ENCODE measurements at places on chromosomes 7 and 10.
A peak's percentile ranks its signal among the peaks of the same experiment; 100 is the strongest.

GRCh38 chr7:133048589-133048988, 33.3 kb downstream of the CHCHD3 start:
- DNase-seq: no peak

- DNase-seq: no peak
Observed at GRCh38 chr10:62430881-62431280, 56.7 kb downstream of the ZNF365 start.

GRCh38 chr7:5701085-5701914, 80.2 kb downstream of the RNF216 start:
- DNase-seq: no peak

- DNase-seq: no peak
Observed at GRCh38 chr7:1610013-1610677, 40.3 kb upstream of the PSMG3 start.

DNA sequence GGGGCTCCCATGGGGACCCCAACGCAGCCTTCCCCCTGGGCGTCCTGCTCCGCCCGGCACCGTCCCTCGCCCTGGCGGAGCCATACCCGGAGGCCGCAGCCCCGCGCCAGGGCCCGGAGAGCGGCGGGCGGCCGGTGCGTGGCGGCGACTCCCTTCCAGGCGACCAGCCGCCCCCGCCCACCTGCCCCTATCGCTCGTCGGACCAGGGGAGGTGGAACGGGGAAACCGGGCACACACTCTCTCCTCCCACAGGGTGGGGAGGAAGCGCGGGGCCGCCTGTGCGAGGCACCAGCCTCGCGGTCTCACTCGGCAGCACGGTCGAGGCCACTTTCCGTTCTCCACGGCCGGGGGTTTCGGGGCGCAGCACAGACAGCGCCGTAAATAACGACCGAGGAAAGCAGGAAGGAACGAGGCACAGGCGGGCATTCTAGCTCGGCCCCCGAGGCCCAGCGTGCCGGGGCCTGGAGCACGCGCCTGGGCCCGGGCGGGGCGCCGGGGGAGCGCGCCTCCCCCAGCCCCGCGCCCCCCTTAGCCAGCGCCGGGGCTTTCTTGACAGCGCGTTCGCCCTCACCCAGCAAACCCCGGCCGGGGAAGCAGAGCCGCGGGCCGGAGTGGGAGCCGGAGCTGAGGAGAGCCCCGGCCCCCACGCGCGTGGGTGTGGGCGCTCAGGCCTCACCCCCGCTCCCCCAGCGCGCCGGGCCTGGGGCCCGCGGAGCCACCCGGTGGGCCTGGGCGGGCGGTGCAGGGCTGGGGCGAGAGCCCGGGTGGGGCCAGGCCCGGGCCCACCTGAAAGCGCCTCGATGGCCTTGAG, 936 bp downstream of the IGF2BP3 start:
- DNase-seq: no peak

DNA sequence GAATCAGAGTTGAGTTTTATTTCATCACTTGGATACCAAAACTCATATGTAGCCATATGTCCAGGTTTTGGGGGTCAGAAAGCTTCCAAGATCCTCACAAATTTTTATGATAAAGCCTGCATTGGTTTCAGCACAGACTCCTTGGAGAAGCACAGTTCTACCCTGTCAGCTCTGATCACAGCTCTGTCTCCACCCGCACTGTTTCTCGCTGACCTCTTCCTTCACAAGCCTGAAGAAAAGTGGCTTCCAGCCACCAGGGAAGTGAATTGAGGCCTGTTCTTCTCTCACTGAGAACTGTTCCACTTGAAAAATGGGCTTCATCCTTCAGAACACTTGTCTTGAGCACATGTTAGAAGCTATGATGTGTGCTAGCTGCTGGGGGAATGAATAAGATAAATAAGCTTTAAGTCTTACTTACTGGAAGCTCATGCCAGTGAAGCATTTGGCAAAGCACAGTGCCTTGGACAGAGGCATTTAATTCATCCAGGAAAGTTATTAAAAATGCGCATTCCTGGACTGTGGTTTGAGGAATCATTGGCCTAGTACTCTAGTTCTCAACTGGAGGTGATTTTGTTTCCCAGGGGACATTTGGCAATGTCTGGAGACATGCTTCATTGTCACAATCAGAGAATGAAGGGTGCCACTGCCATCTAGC, 133.6 kb downstream of the BMPER start:
- no peak for DNase-seq

DNA sequence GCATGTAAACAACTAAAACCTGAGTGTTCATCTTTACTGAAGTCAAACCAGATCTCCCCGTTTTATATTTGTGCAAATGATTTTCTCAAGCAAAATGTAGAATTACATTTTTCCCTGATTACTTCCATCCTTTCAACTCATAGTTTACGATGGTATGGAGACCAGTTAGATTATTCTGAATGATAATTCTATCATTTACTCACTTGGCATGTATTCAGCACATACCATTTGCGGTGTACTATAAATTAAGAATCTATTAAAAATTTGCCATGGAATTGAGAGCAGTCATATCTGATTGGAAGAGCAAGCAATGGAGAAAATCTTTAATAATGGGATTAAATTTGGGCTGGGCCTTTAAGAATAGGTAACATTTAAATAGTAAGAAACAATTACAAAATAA, 22.4 kb downstream of the DNAJC1 start:
- no peak for DNase-seq

DNA sequence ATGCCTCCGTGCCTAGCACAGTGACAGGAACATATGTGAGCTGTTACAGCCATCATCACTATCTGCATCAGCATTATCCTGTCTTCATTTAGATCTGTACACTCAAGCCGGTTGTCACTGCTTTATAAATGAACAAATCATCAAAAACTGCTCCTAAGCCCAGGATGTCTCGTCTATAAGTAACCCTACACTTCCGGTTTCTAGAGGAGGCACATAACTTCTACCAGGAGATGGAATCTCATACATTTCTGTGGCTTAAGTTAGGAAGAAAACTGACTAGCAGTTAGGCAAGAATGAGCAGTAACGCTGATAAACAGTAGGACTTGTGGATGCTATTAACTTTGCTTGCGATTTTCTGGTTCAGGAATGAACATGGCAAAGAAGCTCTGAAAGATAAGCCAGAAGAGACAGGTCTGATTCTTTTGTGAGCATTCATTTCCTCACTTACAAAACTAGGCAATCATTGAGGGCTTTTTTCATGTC, 1199.2 kb downstream of the SORCS3 start:
- DNase-seq: no peak

GRCh38 chr10:59037018-59037389, 139.4 kb upstream of the PHYHIPL start:
- DNase-seq: no peak

GRCh38 chr10:79159785-79160184, 91.0 kb downstream of the ZMIZ1 start:
- DNase-seq: no peak

- DNase-seq: no peak
Observed at GRCh38 chr7:140334341-140335057, 63.8 kb downstream of the SLC37A3 start.

- DNase-seq: no peak
Observed at GRCh38 chr10:71713135-71714030, 6.2 kb downstream of the C10orf105 start.

- no peak for DNase-seq
Observed at GRCh38 chr7:148871030-148871429, 13.1 kb downstream of the EZH2 start.

DNA sequence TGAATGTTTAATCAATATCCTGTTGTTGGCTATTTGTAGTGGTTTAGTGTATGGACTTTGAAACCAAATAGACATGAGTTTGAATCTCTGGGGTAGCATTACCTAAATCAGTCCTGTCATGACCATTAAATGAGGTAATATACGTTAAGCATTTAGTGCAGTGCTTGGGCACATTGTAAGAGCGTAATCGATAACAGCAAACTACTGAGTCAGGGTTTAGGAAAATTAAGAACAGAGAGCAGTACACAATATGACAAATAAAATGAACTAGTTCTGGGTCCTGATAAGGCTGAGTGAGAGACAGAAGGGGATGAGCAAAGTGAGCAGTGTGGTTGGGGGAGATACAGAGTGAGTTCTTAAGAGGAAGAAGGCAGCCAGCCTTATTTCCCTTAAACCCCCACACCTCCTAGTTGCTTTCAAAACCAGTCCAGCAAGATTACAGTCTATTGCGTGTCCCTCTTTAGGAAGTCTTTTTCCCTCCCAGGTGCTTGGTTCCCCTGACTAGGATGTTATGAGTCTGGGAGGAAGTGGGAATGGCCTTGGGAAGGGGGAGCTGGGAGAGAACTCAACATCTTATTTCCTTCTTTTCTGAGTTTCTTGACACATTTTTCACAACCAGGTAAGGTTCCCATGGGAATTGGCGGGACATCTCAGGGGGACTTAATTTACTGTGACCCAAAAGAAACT, 171.0 kb downstream of the SND1 start:
- DNase-seq: no peak

DNA sequence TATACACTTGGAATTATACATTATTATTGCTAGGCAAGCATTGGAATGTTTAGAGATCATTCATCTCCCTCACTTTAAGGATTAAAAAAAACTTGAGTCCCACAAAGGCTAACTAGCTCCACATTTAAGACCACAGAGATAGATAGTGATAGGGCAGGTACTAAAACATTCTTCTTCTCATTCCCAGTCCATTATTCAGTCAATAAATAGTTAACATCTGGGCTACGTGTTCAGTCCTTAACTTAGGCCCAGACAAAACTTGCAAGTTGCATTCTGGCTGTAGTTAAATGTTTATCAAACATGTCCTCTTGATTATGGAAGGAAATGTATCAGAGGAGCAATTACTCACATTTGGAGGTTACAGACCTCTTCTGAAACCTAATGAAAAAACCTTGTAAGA, 2.4 kb downstream of the GNG11 start:
- no peak for DNase-seq

GRCh38 chr10:78972160-78972946, 96.4 kb upstream of the ZMIZ1 start:
- DNase-seq: peak; percentile 16

GRCh38 chr10:35909121-35909720, 267.1 kb upstream of the FZD8 start:
- DNase-seq: no peak

GRCh38 chr10:19204246-19204917, 155.8 kb downstream of the MALRD1 start:
- DNase-seq: no peak

GRCh38 chr7:102993718-102994029, 80.9 kb downstream of the LRRC17 start:
- DNase-seq: no peak

DNA sequence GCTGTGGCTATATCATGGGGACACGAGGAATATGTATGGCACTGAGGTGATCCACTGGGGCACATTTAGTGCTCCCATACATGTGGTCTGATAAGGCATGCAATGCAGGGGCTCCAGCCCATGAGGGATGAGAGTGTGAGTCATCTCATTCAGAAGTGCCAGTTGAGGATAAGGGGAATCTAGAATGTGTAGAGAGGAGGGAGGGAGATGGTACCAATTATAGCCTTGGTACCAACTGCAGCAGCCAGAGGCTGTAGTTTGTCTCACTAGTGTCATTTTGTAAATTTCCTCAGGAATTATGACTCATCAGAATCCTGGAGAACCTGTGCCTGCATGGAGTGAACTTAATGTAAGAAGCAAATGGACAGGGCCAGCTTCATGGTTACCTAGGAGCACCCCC, 46.2 kb downstream of the LAMB4 start:
- DNase-seq: no peak

- DNase-seq: no peak
Observed at GRCh38 chr10:35140126-35140525, 13.5 kb downstream of the CREM start.

DNA sequence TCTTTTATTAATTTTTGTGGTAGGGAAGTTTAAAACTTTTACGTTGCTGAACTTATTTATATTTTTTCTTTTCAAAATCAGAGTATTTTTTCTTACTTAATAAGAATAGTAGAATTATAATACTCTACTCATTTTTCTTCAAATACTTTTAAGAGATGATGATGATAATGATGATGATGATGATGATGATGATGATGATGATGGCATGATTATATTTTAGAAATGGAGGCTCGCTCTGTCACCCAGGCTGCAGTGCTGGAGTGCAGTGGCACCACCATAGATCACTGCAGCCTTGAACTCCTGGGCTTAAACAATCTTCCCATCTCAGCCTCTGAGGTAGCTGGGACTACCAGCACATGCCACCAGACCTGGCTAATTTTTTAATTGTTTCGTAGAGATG, 118.3 kb upstream of the FAM171A1 start:
- DNase-seq: no peak

DNA sequence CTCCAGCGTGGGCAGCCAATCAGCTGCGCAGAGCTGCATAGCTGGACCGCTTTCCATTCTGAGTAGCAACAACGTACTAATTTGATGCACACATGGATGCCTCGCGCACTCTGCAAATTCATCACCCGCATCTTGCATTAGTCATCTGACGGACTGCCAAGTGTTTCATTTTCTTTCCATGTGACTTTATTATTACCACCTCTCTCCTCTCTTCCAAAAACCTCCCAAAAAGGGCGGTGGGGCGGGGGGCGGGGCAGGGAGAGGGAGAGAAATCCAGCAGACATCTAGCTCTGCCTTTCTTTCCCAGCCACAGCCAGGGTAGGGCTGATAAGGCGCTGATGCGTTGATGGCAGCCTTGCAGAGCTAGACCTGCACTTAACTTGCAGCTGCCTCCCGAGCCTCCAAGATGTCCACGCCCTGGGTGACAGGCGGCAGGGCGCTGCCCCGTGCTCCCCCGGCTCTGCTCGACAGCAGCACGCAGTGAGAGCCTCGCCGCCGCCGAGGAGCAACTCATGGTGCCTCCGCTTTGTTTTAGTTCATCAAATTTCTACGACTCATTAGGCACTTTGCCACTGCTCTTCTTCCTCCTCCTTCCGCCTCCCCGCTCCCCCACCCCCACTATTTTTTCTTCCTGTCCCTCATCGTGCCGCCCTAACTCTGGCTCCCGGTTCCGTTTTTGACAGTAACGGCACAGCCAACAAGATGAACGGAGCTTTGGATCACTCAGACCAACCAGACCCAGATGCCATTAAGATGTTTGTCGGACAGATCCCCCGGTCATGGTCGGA, 147.3 kb downstream of the CELF2 start:
- peak; percentile 49 for DNase-seq

DNA sequence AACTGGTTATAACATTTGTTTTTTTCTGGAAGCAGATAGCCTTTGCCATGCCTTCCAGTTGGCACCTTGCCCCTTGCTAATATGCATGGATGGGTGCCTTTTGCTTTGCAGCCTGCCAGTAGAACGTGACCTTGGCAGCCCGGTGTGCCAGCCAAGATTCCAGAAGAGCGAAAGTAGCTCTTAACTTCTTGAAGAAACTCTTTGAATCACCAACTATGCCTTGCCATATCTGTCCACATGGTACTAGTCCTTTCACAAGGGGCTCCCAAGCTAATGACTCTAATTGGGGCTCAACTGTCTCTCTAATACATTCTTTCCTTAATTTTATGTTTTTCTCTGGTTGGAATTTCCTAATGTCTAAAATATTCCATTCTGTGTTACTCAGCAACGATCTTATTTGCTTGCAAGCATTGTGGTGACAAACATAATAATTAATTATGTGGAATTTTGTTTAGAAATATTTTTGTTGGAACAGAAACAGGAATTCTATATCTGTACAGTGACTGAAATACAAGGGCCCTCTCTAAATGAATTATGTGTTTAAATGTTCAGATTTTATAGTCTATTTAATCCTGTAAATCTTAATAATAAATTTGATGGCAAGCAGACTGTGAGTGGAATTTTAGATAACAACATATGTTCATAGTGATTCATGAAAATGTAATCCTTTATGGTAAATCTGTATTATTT, 45.8 kb downstream of the HDAC9 start:
- DNase-seq: peak; percentile 14
